EL (cell line): ENCODE measurements at places on chromosomes 5 and 9.

GRCh38 chr9:96242811-96243210 is 59.2 kb downstream of the HSD17B3 start:
- DNase-seq, result peak; percentile 7

DNA sequence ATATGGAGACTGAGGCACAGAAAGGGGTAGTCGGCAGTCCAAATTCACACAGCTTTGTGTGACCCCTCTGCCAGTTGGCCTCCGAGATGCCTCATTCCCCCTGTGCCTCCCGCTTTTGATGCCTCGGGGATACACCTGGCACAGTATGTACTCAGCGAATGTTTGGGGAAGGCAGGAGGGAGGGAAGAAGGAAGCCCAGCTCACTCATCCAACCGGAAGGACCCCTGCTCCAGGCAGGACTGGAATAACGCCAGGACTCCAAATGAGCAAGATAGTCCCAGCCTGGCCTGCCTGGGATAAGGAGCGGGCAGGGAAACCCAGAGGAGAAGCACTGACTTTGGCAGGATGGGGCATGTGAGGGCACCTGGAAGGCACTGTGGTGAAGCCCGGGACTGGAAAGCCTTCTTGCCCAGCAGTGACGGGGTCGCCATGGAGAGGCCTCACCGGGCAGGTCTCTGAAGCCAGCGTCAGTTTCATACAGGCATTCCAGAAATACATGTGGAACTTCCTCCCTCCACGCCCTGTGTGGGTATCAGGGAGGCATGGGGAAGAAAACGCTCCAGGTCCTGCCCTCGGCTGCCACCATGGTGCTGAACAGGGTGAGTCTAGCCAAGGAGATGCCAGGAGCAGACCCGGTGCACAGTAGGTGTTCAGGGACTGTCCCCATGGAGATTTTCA is 20.3 kb downstream of the LMX1B start:
- no peak for DNase-seq

DNA sequence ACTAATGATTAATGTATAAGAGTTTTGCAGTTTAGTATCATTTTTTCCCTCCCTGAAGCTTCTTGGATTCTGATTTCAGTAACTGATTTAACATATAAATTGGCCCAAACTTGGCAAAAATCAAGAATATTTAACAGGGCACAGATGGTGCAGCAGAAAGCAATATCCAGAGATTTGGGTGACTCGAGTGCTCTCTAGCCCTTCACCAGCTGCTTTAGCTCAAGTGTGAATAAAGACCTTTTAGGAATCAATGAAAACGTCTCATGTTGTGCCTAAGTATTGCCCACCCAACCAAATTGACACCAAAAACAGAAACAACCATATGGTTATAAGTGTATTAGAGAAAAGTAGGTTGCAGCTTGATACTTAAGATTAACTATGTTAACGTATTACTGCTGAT is 933.4 kb upstream of the PTPRD start:
- DNase-seq, result no peak

DNA sequence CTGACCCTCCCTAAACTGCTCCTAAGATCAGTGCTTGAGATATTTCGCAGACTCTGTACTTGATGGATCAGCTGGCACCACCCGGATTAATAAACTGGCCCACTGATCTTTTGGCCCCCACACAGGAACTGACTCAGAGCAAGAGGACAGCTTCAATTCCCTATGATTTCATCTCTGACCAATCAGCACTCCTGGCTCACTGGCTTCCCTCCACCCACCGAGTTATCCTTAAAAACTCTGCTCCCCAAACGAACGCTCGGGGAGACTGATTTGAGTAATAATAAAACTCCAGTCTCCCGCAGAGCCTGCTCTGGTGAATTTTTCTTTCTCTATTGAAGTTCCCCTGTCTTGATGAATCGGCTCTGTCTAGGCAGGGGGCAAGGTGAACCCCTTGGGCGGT is 36.5 kb upstream of the CD180 start:
- DNase-seq, result peak; percentile 35

GRCh38 chr5:108727236-108727650 is 20.5 kb upstream of the FER start:
- peak; percentile 41 for DNase-seq

- DNase-seq, result no peak
These were observed 3.3 kb downstream of the SNAPC3 start for GRCh38 chr9:15426019-15426418.

DNA sequence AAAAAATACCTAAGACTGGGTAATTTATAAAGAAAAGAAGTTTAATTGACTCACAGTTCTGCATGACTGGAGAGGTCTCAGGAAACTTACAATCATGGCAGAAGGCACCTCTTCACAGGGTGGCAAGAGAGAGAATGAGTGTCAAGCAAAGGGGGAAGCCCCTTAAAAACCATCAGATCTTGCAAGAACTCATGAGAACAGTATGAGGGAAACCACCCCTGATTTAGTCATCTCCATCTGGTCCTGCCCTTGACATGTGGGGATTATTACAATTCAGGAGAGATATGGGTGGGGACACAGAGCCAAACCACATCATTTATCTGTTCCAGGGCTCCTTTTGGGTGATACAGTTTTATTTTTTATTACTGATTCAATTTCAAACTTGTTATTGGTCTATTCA is 23.2 kb upstream of the ADAMTS16 start:
- DNase-seq, result no peak

- no peak for DNase-seq
These were observed 45.3 kb downstream of the PAM start for GRCh38 chr5:102800427-102800826.

DNA sequence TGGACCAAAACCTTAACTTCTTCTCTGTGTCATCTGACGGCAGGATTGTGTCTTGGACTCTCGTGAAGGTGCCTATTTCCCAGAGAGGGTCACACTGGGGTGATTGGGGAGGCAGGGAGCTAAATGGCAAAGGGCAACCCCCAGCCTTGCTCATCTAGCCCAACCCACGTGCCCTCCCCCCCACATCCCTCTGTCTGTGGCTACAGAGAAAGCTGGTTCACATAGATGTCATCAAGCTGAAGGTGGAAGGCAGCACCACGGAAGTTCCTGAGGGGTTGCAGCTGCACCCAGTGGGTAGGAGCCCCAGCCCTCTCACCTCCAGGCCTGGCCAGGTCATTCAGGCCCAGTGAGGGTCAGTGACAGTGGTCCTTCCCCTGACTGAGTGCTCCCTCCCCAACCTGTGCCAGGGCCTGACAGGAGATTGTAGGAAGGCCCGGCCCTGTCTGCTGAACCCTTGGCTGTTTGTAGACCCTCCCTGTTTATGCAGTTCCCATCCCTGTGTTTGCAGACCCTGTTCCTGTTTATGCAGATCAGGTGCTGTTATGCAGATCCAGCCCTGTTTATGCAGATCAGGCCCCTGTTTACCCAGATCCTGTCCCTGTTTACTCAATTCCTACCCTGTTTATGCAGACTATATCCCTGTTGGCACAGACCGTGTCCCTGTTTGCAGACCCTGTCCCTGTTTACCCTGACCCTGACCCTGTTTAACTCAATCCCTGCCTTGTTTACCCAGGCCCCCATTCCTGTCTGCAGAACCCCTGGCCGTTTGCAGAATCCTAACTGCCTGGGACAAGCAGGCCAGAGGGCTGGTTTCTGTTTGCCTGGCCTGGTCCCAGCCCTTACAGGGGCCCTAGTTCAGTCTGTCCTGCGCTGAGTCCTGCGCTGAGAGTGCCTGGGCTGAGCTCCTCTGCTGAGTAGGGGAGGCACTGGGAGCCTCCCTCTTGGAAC is 10.4 kb downstream of the ENHO start:
- DNase-seq, result no peak

- no peak for DNase-seq
These were observed 20.5 kb upstream of the CSF1R start for GRCh38 chr5:150106674-150107426.

GRCh38 chr5:123360910-123361309 is 62.3 kb downstream of the CEP120 start:
- no peak for DNase-seq

GRCh38 chr9:77957652-77958051 is 74.0 kb downstream of the GNAQ start:
- DNase-seq, result no peak

DNA sequence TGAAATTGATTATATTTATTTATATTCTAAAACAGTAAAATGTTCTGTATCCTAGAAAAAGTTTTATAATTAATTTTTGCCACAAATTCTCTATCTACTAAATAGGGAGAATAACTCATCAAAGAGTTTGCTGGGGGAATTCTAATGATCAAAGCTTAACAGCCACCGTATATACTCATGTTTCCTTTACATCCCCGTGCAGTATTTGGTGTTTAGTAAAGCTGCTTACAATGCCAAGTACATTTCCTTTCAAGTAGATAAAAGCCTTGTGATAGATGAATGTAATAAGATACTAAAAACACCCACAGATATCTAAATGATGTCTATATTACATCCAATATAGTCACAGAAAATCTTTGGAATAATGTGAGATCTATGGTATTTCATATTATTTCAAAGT is 312.2 kb downstream of the HCN1 start:
- DNase-seq, result no peak

GRCh38 chr5:171678646-171679045 is 107.0 kb upstream of the SMIM23 start:
- no peak for DNase-seq

DNA sequence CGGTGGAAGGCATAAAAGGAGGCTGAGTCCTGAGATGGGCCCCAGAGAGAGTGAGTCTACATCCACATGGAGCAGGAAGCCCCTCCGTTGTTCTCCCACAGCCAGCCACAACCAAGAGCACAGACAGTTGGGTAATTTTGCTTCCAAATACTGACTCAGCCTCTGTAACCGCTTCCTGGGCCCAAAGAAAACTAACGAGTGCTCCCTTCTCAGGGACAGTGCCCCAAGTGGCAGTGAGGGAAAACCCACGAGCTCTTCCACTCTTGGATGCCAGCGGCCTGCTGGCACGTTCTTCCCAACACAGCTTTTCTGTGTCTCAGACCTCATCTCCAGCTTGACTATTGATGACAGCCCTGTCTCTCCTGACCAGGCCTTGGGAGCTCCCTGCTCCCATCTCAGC is 207.6 kb downstream of the FSTL4 start:
- peak; percentile 37 for DNase-seq

GRCh38 chr5:3029396-3029795 is 277.9 kb upstream of the IRX2 start:
- no peak for DNase-seq

- no peak for DNase-seq
These were observed 153.1 kb upstream of the RAPGEF1 start for GRCh38 chr9:131892902-131893500.

GRCh38 chr9:89929315-89929672 is 324.5 kb downstream of the GADD45G start:
- no peak for DNase-seq

- no peak for DNase-seq
These were observed 16.5 kb downstream of the GARNL3 start for GRCh38 chr9:127280880-127281660.

GRCh38 chr5:132313961-132314432 is 19.8 kb downstream of the SLC22A4 start:
- DNase-seq, result no peak

GRCh38 chr5:42791151-42791550 is 20.5 kb downstream of the SELENOP start:
- no peak for DNase-seq

DNA sequence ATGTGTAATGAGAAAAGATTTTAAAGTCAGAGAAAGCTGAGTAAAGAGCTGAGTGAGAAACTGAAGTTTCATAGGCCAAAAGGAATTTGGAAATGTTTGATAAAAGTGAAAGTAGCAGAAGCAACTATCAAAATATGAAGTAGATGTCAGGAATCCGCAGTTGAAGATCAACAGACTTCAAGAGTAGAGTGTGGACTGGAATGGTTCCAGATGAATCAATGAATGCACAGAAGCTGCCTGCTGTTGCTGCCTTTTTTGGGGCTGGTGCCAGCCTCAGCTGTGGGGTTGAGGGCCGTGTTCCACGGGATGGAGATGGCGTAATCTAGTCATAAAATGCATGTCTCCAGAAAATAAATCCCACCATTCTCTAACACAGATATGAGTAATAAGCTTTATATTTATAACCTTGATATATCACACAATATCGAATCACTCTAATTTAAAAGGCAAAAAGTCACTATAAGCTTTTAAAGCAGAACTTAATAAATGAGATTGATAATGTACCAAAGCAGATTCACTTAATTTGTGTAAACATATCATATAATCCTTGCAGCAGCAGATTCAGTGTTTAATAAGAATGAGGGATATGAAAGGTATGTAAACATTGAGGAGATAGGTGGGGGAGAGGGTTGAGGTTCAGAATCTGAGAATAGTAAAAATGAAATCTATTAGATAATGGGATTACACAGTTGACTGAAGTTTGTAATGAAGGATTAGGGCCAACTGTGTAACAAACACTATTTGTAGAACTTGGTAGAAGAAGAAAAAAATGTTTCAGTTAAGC is 652.3 kb upstream of the FTMT start:
- DNase-seq, result peak; percentile 57

DNA sequence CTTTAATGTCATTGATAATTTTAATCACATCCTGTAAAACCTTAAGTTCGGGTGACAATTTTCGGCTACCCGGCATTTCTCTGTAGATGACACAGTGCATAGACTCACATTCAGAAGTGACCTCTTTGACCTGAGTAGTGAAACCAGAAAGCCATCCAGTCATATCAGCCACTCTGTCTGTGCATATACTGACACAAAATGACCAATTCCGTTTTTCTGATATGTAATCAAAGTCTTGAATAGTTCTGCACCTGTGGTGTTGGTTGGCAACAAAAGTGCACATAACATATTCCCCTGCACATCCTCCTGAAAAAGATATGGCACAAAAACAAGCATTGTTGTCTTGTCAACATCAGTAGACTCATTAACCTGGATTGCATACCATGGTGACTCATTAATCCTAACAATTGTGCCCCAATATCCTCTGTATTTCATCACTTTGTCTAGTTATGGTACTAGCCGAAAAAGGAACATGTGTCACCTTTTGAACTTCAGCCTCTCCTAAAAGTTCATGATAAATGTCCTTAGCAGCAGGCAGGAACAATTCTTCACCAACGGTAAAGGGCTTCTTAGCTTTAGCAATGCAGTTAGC is 4.6 kb upstream of the HNRNPA0 start:
- peak; percentile 21 for DNase-seq

GRCh38 chr5:40909264-40909663 is at the start of gene C7:
Gene C7 (plus strand): TSS chr5:40909497. CDS start chr5:40909611, 114 bp downstream.
- no peak for DNase-seq

GRCh38 chr9:110041452-110041851 is 166.5 kb downstream of the C9orf152 start:
- DNase-seq, result no peak

GRCh38 chr5:132233811-132234683 is 6.4 kb upstream of the P4HA2 start:
- DNase-seq, result no peak

DNA sequence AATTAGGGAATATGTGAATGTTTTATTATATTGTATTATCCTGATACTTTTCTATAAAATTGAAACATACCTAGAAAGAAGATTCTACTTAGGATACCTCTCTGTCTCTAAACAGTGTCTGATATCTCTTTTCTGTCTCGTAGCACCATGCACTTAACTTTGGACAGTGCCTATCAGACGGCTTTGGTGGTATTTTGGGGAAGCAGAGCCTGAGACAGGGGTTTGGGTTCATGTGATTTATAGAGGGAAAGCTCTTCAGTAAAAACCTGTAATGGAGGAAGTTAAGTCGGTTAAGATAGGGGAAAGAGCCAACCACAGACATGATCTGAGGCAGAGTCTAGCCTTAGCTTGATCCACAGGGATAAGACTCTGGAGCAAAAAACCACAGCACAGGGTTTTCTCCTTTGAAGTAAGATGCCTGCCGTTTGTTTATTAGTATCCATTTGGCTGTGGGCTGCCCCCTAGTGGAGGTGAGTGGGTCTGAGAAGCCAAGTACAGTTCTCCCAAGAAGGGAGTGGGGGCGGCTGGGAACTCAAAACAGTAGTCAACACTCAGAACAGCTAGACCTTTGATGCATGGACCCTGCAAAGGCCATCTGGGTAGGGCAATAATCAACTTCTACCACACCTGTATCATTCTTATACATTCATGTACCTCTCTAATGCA is 141.2 kb upstream of the ASTN2 start:
- DNase-seq, result peak; percentile 53
